ENCODE measurements at places on chromosomes 12 and 14.

DNA sequence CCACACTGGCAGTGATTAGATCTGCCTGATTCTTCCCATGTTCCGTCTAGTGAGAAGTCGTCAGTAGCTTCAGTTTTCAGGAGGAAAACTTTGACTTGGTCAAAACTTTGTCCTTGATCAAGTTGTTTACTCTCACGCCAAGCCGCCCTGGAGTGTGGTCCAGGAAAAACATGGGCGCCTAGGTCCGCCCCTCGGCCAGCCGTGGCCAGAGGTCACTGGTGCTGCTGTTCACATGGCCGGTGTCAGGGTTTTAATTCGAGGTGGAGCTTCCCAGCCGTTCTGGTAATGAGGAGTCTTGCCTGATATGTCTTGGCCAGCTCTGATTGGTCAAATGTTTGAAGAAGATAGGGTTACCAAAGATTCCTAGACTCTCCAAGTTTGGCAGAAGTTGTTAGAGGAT, 71.5 kb downstream of the PPP2R5C start:
- DNase-seq, result no peak

DNA sequence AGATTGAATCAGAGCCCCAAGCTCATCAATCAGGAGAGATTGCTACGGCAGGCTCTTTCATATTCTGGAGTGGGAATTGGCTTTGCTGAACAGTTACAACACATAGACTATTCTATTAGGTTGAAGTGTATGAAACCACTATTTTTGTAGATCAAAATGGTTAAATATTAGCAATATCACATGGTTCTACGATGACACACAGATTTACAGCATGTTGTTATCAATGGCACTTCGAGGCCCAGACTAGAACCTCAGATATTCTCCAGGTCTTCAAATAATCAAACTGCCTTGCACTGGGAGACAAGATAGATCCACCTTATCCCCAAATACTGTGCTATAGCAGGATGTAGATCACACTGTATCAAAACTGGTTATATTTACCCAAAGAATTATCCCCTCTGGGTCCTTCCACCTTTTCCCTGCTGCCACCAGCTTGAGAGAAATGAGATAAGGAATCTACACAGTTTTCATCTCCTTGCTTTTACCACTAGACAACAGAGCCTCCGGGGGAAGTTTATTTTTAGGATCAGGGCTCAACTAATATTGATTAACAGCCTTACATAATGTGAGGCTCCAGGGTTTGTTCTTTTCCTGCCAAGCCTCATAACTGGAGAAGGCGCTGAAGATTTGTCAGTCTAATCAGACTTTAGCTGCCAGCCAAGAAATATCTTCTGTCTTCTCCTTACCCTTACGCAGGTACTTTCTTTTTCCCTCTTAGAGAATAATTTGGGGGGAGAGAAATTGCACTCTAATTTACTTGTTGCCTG, 507.1 kb downstream of the DIO2 start:
- no peak for DNase-seq

DNA sequence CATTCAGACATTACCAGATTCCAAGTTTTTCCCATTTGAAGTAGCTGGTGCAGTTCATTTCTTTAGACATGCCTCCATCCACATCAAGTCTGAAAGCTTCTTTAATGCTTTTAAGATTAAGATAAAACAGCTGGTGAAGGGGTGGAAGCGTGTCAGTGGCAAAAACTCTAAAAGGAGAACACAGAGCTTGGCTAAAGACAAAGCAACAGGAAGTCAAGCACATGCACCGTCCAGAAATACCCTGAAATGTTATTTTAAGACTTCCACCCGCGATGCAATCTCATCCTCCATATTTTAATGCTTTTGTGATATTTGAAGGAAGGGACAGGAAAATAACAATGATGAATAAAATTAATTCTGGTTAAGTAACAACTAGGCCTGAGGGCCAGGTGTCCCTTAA, 31.8 kb downstream of the PPM1H start:
- no peak for DNase-seq

DNA sequence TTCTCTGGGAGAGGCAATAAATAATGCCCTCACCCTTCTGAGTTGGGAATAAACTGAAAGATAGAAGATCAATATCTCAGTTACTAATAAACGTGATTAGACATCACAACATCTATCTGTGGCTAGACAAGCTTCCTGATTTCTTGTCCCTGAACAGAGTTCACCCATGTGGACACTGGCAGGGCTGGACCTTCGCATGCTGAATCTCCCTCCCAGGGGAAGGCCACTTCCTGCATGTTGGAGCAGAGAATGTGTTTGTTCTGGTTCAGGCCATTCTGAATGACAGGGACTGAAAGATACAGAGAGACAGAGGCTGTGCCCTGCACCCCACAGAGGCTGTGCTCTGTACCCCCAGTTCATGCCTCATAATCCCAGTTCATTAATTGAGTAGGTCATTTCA, 132.6 kb downstream of the SLC38A1 start:
- DNase-seq, result no peak

DNA sequence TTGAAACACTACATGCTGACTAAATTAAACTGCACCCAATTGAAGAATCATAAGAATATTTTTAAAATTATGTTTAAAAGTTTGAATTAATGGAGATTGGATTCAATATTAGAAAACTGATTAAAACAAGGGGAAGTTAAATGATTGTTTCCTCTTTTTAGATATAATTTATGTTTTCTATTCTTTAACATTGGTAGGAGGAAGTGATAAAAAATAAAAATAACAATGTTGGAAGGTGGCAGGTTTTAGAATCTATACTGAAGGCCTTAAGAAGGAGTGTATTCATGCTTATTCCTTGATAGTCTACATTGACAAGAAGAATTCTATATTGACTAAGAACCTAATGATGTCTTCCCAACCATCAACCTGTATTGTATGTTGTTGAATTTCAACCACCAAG, 168.1 kb downstream of the PDZRN4 start:
- no peak for DNase-seq

- no peak for DNase-seq
Measured at GRCh38 chr14:73462048-73462715, 3.8 kb upstream of the NUMB start.

- DNase-seq, result no peak
Measured at GRCh38 chr12:68943848-68944247, 10.9 kb upstream of the CPM start.

DNA sequence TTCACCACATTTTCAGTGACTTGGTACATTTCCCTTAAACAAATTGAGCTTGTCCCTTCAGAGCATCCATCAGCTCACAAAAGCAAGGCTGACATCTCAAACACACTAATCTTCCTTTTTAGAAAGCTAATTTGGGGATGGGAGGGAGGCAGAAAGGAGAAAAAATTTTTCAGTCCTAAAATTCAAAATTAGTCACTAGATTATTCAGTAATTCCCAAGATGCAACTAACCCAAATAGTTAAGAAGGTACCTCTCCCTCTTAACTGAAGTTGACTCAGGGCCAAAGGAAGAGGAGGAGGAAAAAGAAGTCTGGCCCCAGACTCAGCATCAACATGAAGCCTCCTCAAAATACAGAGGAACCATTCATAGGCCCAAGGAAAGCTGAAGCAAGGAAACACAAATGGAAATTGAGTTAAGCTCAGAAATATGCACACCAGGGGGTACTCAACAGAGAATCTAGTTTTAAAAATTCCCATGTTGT, 21.7 kb downstream of the CBX5 start:
- DNase-seq, result no peak

- no peak for DNase-seq
Measured at GRCh38 chr14:77276295-77276935, 5.4 kb upstream of the NGB start.

- DNase-seq, result no peak
Measured at GRCh38 chr12:2912216-2912575, 21.5 kb downstream of the TULP3 start.

- DNase-seq, result no peak
Measured at GRCh38 chr14:95424529-95424928, 91.9 kb downstream of the SYNE3 start.

DNA sequence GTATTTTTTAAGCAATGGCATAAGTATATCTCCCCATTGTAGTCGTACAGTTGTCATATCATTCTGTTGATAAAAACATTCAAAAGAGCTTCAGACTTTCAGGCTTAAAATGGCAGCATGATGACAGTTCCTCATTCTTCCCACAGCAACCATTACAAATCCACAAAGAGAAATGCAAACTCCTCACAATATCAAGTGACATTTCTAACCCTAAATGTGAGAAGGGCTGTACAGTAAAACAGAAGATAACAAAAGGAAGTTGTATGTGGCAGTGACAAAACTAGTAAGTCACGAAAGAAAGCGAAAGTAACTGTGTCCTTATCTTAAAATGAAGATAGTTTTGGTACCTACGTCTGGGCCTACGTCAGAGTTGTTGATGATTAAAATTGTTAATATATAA, 46.7 kb downstream of the GXYLT1 start:
- no peak for DNase-seq

GRCh38 chr14:94099006-94099405, 11.5 kb upstream of the IFI27 start:
- no peak for DNase-seq

DNA sequence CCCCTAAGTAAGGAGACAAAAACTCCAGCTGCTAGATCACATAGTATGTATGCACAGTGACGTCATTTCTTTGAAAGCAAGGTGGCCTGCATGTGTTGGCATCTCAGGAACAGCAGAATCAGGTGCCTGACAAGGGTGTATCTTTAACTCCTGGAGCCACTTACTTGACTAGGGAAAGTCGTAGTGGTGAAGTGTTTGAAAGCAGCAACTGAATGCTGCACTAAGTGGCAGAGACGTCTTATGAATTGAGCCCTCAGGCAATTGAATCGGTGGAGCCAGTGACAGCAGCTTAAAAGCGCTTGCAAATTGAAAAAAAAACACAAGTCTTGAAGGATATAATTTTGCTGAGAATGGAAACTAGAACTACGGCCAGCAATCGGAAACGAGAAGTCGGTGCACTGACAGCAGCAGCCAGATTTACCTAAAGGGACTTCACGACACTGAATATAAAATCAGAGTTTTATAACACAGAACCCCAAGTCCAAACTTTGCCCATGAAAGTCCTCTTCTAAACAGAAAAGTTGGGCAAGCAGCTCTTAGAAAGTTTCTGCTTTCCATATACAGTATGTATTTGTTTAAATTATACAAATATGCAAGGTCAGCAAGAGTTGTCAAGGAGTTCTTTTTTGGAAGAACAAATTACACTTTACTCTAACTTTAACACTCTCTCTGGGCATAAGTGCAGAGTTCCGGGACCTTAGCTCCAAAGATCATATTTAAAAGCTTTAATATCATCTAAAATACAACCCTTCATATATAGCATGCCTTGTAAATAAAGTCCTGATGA, 1.1 kb downstream of the IGF1 start:
- no peak for DNase-seq

DNA sequence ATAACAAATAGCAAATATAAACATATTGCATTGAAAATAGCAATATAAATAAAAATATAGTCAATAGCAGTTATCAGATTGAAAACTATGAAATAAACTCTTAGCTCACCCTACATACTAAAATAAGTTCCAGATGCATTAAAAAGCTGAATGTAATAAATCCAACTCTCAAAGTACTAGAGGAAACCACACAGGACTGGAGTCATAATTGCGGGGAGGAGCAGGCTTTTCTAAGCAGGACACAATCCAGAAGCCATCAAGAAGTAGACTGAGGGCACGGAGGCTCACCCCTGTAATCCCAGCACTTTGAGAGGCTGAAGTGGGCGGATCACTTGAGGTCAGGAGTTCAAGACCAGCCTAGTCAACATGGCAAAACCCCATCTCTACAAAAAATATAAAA, 22.2 kb downstream of the GSC start:
- DNase-seq, result no peak

- DNase-seq, result no peak
Measured at GRCh38 chr14:77892381-77892871, 92.5 kb downstream of the ADCK1 start.

All from progenitor cell of endocrine pancreas (in vitro differentiated cells).